ENCODE measurements at places on chromosomes 1 and 21.

- no peak for DNase-seq
Measured at GRCh38 chr1:117301901-117302300, 65.3 kb upstream of the MAN1A2 start.

GRCh38 chr1:65804584-65804983 is 11.9 kb downstream of the PDE4B start:
- DNase-seq, result no peak

DNA sequence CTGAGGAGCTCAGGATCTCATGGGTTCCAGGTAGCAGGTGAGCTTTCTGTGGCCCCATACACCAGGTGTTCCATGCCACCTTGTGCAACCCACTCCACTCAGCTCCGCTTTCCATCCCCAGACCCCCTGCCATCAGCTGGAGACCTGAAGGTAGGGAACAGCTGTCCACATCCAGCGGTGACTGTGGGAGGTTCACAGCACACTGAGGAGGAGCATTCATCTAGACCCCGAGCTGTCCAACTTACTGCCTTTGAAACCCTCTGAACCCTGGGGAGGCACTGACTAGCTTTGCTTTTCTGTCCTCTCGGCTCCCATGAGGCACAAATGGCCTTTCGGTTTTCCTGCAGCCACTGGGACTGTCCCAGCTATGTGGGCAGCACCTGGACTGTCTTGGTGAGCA is 27.9 kb upstream of the ABCG1 start:
- no peak for DNase-seq

- DNase-seq, result no peak
Measured at GRCh38 chr1:183652107-183652506, 1.0 kb downstream of the APOBEC4 start.

DNA sequence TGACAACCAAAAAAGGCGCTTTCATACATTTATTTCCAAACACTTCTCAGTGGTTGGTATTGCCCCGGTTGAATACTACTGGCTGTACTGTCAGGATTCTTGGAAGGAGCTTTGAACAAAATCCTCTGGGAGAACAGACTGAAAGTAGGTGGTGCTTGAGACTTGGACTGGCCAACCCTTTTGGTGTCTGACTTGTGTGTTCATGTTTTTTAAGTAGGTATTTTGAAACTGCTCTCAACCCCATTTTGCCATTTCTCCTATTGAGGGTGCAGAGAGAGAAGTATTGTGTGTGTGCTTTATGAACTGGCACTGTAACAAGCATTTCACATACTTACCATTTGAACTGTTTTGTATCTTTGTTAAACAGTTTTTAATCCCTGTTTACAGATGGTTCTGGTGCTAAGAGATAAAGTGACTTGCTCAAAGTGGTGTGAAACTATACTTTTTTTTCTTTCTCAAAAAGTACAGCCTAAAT is 21.2 kb downstream of the ARID1A start:
- no peak for DNase-seq

GRCh38 chr21:45976701-45977311 is 4.8 kb upstream of the COL6A1 start:
- no peak for DNase-seq

DNA sequence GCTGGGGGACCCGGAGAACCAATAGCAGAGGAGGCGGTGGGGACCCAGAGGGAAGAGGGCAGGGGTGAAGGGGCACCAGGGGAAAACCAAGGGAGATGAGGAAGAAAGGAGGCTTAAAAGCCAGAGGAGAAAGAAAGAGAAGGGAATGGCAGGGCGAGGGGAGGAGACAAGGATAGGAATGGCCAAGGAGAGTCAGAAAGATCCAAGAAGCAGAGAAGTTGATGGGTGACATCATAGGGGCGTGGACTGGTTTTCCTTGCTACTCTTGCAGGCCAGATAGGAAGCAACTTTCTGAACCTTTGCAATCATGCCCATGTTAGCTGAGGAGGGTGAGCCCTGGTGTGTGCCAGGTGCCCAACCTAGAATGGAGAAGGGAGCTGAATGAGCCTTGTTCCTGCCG is 5.4 kb downstream of the NPR1 start:
- DNase-seq, result no peak

DNA sequence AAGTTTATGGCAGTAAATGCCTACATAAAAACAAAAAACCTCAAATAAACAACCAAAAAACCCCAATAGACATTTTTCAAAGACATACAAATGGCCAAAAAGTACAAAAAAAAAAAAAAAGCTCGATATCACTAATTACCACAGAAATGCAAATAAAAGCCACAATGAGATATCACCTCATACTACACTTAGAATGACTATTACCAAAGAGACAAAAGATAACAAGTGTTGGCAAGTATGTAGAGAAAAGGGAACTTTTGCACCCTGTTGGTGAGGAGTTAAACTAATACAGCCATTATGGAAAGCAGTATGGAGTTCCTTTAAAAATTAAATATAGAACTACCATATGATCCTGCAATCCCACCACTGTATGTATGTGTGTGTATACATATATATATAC is 21.1 kb downstream of the SLC25A24 start:
- no peak for DNase-seq

- no peak for DNase-seq
Measured at GRCh38 chr1:2604156-2604843, 17.7 kb downstream of the PRXL2B start.

DNA sequence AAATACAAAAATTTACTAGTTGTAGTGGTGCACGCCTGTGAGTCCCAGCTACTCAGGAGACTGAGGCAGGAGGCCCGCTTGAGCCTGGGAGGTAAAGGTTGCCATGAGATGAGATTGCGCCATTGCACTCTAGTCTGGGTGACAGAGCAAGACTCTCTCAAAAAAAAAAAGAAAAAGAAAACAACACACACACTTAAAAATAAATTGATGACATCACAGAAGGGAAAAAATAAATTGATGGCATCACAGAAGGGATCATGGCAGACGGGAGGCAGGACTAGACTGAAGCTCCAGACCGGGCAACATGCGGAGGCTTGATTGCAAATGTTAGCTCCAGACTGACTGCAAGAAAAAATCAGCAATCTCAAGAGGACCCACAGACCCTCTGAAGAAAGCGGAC is 43.3 kb downstream of the KLHL20 start:
- no peak for DNase-seq

- DNase-seq, result no peak
Measured at GRCh38 chr1:92038695-92039346, 9.0 kb downstream of the EPHX4 start.

DNA sequence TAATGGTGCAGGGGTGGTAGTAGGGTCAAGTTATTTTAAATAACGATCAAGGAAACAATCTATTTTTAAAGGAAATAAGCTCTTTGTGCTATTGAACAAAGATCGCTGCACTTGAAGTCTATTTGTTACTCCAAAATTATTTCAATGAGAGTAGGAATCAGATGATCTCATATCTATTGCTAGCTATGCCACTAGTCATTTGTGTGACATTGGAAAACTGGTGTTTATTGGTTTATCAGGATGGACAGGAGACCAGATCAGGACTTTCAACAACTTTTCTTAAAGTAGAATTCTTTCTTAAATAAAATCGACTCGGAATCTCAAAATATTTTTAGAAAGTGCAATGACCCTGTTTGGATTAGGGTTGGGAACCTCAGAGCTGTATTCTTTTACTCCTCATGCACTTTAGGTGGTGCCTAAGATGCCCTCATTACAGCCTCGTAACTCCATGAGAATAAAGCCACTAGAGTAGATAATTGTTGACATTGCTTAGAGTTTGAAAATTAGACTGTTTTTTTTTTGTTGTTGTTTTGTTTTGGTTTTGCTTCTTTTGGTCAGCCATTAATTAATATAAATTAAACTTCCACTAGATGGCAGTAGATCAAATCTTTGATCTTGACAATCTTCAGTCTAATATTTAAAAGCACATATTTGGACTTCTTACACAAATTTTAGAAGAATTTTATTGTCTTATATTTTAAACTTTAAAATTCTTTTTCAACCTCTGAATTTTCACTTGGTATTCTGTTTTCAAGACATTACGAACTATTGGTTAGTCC is 352.4 kb downstream of the USP25 start:
- DNase-seq, result no peak

GRCh38 chr1:89962024-89962741 is 32.7 kb upstream of the ZNF326 start:
- no peak for DNase-seq

- DNase-seq, result no peak
Measured at GRCh38 chr1:173590557-173590956, 12.3 kb downstream of the SLC9C2 start.

GRCh38 chr1:30452170-30452569 is 271.2 kb downstream of the MATN1 start:
- DNase-seq, result no peak

- DNase-seq, result no peak
Measured at GRCh38 chr1:1106510-1107221, 9.2 kb downstream of the C1orf159 start.

GRCh38 chr1:24727501-24728216 is 17.6 kb upstream of the CLIC4 start:
- no peak for DNase-seq

- DNase-seq, result no peak
Measured at GRCh38 chr1:247491328-247491727, 33.4 kb upstream of the OR2B11 start.

DNA sequence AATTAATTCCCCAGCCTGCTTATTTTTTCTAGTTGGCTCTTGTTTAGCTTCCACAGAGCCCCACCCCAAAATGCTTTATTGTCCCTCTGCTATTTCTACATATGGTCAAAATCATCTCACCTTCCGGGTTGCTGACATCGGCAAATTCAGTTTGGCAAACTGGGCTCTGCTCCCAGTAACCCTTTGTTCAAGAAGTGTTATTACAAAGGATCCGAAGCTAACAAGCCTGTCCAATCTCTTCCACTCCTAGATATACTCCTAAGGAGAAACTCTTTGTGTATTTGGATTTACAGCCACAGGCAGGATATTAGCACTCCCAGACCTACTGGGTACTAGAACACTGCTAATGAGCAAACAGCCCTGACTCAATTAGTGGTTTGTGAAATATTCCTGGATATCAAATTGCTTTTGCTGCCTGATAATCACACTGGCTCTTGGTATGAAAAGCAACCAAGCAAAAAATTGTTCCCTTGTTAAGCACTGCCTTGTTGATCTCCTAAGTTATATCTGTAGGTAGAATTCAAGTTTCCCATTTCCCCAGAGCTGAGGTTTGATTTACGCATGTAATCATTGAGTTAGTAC is 4.0 kb downstream of the JUN start:
- peak; percentile 30 for DNase-seq

DNA sequence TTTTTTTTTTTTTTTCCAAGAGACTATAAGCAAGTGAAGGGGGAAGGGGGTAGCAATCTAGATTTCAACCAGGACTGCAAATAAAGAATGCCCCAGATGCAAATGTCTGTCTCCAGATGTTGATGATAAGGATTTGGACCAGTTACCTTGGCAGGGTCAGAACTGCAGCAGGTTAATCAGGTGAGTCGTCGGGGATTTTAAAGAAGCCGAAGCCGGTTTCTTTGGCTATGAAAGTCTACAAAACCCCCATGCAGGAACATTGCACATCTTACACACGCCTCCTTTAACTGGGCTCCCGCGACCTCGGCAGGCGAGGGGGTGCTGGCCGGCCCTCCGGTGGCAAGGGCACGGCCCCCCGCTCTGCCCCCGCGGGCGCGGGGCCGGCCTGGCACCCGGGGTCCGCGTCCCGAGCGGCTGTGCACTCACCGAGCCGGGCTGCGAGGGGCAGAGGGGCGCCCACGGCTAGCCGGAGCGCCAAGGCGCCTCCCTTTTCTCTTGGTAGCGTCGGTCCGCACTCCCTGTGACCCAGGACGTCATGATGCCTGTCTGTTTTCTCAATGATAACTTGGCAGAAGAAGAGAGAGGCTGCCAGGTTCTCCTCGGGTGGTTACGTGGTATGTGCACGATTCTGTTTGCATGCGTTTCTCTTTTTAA is 366.3 kb upstream of the ESRRG start:
- no peak for DNase-seq

DNA sequence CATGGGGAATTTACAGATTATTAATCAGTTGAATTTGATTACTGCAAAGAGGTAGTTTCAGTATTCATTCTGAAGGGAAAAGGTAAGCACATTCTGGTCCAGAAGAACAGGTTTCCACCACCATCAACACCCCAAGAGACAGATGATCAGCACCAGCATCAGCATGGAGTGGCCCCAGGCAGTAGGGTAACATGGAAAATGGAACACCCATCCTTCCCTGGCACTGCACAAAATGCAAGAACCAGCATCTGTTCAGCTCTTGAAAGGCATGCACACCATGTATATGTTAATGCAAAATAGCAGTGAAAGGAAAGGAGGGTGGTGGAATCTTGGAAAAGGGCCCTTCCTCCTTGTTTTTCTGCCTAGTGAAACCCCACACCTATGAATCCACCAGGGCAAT is 9.2 kb downstream of the HSD3B1 start:
- DNase-seq, result no peak

GRCh38 chr1:17440074-17440826 is 773 bp upstream of the RCC2 start:
- DNase-seq, result no peak

GRCh38 chr1:157044326-157044725 is 1.2 kb downstream of the ARHGEF11 start:
- no peak for DNase-seq

DNA sequence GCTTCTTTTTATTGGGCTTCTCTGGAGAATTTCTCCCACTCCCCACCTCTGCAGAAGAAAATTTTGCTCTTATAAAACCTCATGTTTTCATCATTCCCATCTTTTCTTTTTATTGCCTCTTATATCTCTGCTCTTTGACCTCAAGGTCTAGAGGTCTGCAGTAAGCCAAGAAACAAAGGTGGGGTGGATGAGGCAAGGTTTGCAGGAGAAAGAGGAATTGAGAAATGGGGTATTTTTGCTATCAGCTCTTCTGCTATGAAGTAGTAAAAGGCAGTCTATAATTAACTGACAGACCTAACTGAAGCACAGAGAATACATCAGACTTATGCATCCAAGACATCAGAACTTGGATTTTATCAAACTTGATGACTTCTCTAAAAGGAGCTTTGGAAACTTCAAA is 22.9 kb downstream of the SYT11 start:
- no peak for DNase-seq

DNA sequence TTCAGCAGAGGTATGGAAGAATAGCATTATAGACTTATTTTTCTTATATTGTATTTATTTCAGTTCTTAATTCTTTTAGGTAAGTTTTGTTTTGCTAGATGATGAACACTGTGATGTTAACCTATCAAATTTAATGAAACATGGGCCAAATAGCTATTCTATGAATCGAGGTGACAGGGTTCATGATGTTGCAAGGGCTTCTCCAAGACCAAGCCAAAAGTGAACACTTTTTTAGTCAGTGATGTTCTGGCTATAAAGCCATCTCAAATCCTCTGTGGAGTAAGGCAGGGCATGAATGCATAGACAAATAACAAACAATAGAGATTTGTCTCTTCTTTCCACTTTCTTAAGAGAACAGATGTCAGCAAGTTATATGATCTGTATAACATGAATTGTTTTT is 26.7 kb downstream of the C1orf146 start:
- DNase-seq, result no peak

Data from effector memory CD8-positive, alpha-beta T cell (primary cell).